Activated T-cell treated with anti-CD3 and anti-CD28 coated beads, Interleukin-2, amount 50 U/mL, for 72 hours (primary cell): ENCODE measurements at places on chromosomes 6 and 20. TPM values are rescaled to one million over a fixed set of nuclear protein-coding genes. Genes with fewer than 3 reads are reported as not detected.

GRCh38 chr6:64988148-64988547 is 718.9 kb downstream of the EYS start:
- DNase-seq, result no peak

DNA sequence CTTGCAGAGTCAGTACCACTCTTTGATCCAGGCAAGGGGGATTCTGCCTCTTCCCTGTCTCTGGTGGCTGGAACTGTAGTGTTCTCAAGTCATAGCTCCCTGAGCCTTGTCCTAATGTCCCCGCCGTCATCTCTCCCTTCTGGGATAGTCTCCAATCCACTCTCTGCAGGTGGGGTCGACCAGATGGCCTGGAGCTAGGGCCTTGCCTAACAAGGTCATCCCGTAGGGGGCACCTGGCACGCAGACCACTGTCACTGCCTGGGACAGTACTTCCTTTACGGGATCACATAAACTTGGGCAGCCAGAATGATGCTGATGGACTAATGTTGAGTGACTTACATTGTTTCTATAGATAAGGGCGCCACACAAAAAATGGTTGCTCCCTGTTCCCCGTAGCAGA is 118.9 kb upstream of the SLC22A23 start:
- no peak for DNase-seq

- no peak for DNase-seq
Observed at GRCh38 chr6:15380351-15380750, 134.5 kb downstream of the JARID2 start.

DNA sequence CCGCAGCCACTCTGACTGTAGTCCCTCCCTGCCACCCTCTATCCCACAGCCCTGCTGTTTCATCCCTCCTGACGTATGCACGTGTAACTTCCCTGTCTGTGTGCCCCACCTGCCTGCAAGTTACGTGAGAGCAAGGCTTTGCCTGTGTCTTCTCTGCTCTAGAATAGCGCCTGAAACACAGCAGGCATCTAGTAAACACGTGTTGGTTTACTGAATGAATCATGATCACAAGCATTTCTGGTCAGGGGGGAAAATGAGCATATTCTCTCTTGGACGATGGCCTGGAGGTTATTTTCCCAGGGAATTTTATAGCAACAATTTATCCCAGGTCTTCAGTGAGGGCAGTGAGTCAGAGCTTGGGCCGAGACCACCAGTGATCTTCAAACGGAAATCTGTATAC is 38.3 kb downstream of the PSMG4 start:
- DNase-seq, result no peak

The RSPO3 gene
- not detected for total RNA-seq

- no peak for DNase-seq
Observed at GRCh38 chr6:221531-222349, 70.5 kb upstream of the DUSP22 start.

DNA sequence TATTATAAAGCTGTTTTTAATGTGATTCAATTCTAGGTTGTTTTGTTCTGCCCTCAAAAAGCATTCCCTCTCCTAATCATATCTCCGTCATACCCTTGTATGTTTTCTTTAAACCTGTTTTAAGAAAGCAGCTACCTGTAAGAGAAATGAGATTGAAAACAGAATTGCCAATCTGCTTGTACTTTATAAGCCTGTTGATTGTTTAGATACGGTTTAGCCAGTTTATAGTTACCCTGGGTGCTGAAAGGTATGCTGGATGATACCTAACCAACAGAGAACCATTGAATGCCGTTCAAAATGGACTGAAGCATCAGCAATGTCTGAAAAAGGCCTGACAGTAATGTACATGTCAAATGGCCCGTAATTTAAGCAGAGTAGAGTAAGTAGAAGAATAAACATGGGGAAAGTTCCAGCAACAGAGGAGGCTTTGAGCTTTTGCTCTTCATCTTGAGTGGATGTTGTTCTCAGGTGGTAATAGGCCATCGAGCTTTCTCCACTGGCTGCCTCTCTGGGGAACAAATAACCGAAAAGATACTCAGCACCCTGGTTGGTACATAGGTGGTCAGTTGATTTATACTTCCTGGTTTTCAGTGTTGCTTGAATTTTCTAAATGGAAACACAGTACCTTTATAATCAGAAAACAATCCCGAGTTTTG is 27.5 kb downstream of the PTPN1 start:
- no peak for DNase-seq
